HCT116 (cell line): ENCODE measurements at places on chromosomes 1 and 21.
A peak's percentile ranks its signal among the peaks of the same experiment; 100 is the strongest.

- DNase-seq: no peak
Observed at GRCh38 chr1:56218023-56218422, 361.3 kb downstream of the PLPP3 start.

DNA sequence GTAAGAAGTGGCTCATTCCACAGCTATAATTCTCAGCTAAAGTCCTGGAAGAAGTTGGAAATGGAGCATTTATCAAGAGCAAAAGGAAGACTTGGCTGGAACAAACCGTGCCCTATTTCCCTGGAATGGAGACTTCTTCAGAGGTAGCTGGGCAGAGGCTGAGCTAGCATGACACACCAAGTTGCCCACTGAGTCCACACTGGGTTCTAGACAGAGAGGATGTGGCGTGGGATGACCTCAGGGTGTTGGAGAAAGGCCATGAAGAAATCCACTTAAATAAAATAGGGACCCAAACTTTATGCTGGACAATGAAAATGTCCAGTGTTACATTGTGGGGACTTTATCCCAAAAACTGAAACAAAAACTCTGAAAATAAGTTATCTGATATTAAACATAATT, 116.2 kb downstream of the KCNJ6 start:
- DNase-seq: no peak

GRCh38 chr1:3389093-3389833, 65.2 kb upstream of the ARHGEF16 start:
- DNase-seq: no peak

DNA sequence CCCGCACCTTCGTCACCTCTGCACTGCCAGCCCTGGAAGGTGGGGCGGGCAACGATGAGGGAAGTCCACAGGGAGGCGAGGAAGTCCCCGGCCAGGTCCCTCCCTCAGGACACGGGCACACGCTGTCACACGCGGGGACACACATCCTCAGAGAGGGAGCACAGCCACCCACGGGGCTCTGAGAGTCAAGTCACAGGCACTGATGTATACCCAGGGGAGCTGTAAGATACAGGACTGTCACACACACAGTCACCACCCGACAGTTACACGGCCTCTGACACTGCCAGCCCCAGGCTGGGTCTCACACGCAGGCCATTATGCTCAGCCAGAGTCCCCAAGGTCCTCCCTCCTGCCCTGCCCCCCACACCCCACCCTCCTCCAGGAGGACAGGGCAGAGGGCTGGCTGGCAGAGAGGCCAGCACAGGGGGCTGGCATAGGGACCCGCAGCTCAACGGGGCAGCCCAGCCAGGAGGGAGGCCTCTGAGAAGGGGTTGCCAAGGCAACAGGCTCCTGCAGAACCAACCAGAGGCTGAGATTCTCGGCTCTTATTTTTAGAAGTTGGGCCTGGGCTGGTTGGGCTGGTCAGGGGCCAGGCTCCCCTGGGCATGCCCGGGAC, 17.7 kb upstream of the ADGRB2 start:
- no peak for DNase-seq

DNA sequence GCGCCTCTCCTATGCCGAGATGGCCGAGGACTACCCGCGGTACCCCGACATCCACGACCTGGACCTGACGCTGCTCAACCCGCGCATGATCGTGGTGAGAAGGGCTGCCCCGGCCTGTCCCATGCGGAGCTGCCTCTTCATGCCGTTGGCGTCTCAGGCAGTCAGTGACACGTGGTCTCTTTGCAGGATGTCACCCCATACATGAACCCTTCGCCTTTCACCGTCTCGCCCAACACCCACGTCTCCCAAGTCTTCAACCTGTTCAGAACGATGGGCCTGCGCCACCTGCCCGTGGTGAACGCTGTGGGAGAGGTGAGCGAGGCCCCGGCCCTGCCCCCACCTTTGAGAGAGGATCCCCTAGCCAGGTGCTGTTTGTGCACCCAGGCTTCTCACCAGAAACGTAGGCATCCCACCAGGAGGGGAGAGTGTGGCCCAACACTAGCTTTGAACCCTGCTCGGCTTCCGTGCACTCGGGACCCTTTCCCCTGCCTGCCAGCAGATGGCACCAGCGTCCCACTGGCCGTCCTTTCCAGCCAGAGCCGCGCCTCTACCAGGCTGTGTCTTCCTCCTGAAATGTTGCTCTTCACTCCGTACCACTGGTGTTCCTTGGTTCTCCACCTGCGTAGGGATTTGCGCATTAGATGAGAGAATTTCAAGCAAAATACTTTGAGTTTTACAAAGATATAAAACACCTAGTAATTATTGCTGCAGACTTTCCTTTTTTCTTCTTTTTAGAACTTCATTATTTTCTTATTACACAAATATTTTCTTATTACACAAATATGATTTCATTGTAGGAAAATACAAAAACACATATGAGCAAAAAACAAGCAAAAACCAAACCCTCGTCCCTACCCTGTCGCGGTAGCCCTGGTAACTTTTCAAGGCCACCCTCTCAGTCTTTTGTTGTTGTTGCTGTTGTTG, 9.0 kb downstream of the NPPA start:
- DNase-seq: no peak

DNA sequence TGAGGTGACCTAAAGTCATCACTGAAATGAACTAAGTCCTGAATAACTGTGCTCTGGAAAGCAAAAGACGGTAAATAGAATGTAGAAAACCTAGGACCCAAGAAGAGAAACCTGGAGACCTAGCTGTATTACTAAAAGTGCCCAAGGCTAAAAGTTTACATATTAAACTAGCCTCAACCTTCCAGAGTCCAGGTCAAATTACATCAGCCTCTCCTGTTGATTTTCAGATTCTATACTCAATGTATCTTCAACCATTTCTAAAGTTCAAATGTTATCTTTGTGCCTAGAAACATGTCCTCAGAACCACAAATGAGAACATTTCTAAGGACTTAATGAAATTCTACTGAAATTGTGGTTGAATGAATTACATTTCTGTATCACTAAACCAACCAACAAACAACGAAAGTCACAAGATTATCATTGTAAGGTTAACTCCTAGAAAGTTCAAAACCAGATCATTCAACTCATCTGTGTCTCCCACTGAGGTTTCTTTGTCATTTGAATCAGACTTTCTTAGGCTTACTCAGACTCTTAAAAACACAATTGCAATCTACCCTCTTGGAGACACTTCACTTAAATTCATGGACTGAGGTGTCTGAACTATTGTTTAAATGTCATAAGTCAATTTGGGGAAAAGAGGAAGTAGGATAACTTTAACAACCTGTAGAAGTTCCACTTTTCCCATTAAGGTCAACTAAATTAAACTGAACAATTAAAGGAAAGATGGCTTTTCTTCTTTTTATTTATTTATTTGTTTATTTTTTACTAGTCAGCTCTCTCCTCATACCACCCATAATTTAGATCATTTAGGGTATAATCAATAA, 207.7 kb downstream of the BARHL2 start:
- DNase-seq: no peak

GRCh38 chr1:35568975-35569395, 4.1 kb upstream of the TFAP2E start:
- DNase-seq: peak; percentile 35

- no peak for DNase-seq
Observed at GRCh38 chr1:91101328-91101727, 79.5 kb upstream of the ZNF644 start.

GRCh38 chr1:242634732-242635131, 110.2 kb upstream of the PLD5 start:
- no peak for DNase-seq

DNA sequence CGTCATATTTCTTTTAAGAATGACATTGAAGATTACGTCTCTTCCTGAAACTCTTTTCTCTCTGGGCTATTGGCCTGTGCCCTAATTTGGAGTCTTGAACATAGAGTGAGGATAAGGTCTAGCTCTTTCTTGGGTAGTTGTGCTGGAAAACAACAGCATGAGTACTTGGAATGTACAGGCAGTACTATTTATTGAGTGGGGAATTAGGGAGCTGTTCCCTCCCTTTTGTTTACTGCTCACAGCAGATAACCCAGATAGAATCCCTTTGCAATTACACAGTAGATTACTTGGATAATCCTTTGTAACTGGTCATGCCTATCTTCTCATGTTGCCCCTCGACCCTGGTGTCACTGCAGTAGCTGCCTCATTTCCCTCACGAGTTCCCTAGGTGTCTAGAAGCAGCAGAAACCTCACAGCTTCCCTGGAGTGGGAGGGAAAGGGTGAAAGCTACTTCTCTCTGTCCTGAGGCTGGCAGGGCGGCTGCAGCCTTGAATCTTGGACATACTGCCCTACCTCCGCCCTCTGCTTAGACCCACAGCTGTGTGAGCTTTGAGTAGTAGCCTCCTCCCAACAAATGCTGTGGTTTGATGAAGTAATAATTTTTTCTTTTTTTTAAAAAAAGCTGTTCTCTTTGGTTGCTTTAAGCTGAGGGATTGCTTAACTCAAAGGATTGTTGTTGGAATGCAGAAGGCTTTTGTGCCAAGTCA, 70.6 kb downstream of the FGGY start:
- DNase-seq: no peak

- no peak for DNase-seq
Observed at GRCh38 chr21:41821756-41822431, 55.0 kb upstream of the RIPK4 start.

DNA sequence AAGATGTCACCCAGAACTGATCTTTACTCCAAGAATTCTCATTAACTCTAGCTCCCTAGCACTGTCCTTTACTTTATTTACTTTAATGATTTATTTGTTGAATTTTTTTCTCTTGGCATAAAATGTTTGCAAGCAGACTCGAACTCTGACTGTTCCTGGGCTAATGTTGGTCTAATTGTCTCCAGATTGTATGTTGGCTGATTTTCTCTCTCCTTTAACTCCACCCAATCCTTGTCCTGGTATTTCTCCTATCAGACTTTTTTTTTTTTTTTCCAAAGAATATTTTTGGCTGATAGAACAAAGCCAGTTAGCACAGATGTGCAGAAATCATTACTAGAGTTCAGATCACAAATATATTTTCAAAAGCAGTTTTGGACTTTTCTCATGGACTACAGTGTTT, 82.6 kb downstream of the ATF6 start:
- DNase-seq: no peak

DNA sequence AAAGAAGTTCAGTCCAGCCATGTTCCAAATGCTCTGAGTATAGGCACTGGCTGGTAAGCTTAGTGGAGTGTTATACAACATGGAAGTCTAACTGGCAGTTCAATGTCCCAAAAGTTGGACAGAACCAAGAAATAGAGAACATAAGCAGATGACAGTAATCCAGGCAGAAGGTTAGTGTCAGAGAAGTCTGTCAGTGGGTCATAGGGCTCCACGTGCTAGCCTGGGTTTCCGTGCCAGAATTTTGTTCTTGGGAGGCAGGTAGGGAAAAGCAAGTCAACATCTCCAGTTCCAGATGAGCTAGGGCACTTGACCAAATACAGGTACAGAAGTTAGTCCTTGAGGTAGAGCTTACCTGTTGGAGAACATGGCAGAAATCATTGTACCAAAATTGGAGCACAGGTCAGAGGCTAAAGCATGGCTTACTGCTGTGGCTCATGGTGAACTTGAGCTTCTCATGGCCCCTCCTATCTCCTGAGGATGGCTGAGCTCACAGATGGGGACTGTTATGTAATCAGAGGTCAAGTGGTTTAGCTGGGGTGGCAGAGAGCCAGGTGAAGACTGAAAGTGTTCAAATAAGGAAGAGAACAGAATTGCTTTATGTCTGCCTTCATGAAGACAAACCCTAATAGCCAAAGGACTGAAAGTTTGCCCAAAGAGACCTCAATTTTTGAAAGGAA, 170.8 kb downstream of the NFIA start:
- no peak for DNase-seq

GRCh38 chr1:154871374-154871773, 1.3 kb upstream of the KCNN3 start:
- no peak for DNase-seq

DNA sequence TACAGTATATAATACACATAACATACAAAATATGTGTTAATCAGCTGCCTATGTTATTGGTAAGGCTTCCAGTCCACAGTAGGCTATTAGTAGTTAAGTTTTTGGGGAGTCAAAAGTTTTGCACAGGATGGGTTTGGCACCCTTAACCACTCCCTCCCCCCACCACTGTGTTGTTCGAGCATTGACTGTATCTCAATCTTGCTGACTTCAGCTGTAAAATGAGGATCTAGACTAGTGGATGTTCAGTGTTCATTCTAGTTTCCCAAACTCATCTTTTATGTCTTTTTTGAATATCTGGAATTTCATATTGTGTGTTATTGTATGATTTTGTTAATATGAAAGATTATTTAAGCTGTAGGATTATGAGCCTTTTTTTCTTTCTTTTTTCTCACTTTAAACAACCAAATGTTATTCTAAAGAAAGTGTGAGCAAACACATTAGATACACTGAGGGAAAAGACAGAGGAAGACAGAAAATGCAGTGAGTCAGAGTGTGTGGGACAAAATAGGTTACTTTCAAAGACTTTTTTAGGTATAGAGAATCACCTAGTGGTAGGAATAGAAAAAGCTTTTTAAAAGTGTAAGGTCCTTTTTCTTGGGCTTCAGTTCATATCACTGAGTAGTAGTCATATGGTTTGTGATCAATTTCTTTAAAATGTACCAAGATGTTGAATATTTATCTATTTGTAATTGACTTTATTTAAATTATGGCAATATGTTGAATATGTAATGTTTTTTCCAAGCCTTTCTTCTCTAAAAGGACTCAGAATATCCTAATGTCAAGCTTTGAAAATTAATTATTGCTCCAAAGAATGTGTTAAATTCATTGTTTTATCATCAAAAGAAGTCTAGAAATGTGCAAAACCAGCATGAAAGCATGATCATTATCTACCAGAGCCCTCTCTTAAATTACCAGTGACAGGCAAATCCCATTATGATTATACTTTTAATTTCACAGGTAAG, 17.9 kb upstream of the CENPF start:
- DNase-seq: peak; percentile 40

- no peak for DNase-seq
Observed at GRCh38 chr1:73766786-73767348, 431.1 kb downstream of the LRRIQ3 start.

DNA sequence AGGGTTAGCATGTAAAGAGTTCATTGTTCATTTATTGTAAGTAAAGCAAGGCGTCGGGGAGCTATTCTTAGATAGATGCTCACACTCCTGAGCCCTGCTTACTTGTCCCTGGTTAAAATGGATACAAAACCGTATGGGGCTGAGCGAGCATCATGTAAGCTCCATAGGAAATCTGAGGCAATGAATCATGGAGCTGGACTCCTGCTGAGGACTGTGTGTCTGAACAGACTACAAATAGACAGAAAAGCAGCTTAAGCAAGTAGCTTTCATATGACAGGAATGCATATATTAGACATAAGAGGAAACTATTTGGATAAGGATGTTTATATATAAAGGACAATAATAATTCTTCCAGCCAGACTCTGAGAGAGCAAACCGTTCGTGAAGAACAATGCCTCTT, 604.9 kb upstream of the PTBP2 start:
- DNase-seq: no peak

DNA sequence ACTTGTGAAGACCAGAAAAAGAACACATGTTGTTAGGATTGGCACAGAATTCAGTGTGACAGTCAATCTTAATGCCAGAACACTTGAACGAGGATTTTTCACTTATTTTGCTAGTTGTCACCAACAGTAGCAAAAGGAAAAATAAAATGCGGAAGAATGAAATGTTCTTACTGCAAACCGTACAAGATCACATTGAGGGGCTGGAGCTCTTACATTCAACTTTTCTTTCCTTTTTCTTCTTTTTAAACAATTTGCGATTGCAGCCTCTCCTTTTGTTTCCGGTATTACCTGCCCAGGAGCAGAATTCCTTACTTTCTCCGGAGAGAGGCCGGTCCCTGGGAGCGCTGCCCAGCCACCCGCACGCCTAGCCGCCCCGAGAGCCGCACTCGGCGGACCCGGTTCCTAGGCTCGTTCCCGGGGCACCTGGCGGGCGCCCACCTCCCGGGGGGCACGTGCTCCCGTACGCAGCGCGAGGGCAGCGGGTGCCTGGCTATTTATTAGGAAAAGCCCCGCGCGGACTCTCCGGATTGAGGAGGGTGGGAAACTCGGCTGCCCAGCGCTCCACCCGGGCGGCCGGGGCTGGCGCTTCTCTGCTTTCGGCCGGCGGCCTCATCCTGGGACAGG, 1.2 kb upstream of the CAMTA1 start:
- no peak for DNase-seq
